RPMI7951 (cell line): ENCODE measurements at places on chromosomes 2 and 18. TPM values are rescaled to one million over a fixed set of nuclear protein-coding genes. Genes with fewer than 3 reads are reported as not detected.

C2orf49 gene
- total RNA-seq: 21.7 and 26.2 TPM in 2 replicates

SLC9A2 gene
- not detected in 2 replicates for total RNA-seq

GAL3ST2 gene
- not detected in 2 replicates for total RNA-seq

GPATCH11 gene
- 14.1 and 16.5 TPM in 2 replicates for total RNA-seq

ZNG1B gene
- total RNA-seq: 45.5 and 45.8 TPM in 2 replicates

ZNF385B gene
- 0.48 TPM in 1 of 2 replicates, not detected in the other for total RNA-seq

SPIRE1 gene
- 12.2 and 15.7 TPM in 2 replicates for total RNA-seq

CMPK2 gene
- total RNA-seq: 3.7 and 4.4 TPM in 2 replicates

NOL4 gene
- not detected in 2 replicates for total RNA-seq

CCDC142 gene
- total RNA-seq: 12.3 and 14.3 TPM in 2 replicates

SMYD1 gene
- total RNA-seq: not detected in 2 replicates
